HCT116 (cell line): ENCODE measurements at places on chromosomes 7 and 10.

GRCh38 chr10:91593366-91593765 is 39.5 kb downstream of the PPP1R3C start:
- no peak for DNase-seq

- no peak for DNase-seq
Observed at GRCh38 chr7:5283421-5284303, 919 bp downstream of the SLC29A4 start.

DNA sequence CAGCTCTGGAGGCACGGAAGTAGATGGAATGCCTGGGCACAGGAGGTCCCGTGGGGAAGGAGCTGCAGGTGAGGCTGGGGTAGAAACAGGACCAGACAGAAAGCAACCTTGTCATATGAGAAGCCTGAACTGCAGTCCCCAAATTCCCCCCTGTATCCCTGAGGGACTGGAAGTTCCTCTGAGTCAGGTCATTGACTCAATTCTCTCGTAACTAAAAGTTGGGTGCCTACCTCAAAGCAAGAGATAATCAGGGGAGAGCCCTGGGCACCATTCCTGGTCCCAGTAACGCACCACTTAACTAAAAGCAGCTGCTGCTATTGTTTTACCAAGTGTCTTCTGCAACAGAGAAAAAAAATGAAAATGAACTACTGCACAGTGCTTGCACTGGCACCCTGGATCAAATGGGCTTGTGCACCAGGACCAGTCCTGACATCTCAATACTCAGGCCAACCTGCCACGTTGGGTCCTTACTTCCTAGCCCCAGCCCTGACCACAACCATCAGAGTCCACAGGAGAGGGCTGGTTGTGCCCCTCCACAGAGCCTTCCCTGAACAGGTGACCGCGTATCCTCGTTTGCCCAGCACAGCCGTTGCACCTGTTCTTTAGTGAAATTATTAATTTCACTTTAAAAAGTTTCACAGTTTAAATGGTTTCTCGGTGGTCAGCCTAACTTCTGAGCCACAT is 79.3 kb downstream of the GRID1 start:
- no peak for DNase-seq

- no peak for DNase-seq
Observed at GRCh38 chr7:519484-520390, at the start of gene PDGFA. PDGFA (minus strand) TSS chr7:519846; CDS start chr7:519001, 845 bp downstream.

DNA sequence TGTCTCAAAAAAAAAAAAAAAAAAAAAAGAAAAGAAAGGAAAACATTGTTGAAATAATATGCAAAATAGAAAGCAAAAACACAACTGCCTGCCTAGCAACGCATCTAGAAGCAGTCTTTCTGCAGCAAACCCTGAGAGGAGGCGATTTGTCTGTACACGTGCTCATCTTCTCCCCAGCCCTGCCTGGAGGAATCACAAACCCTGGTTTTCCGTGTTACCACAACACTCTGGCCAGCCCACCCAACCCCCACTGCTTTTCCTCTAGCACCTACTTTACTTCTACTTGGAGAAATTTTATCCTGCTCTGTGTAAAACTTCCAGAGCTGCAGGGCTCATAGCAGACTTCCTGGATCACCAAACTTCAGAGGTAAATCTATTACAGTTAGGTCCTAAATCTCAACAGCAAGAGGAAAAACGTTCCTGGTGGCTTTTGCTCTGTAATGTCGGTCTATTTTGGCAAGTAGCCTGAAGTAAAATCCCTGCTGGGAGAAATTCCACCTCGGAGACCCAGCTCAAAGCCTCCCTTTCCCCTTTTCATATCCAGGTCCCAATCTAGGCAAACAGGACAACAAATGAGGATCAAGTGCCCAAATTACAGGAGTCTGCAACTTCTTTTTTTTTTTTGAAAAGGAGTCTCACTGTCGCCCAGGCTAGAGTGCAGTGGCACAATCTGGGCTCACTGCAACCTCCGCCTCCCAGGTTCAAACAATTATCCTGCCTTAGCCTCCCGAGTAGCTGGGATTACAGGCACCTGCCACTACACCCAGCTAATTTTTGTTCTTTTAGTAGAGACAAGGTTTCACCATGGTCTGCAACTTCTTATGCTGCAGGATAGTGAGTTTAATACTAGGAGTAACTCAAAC is 91.6 kb downstream of the DNMBP start:
- DNase-seq: no peak

DNA sequence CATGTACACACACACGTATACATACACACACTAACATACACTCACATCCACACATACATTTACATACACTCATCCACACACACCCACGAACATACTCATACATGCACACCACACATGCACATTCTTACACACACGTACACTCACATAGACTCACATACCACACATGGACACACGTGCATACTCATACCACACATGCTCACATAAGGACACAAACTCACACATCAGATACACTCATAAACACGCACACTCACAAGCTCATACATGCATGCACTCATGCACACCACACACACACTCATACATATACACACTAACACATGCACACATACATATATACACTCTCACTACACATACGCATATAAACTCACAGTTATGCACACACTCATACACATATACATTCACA is 1.2 kb upstream of the CALN1 start:
- no peak for DNase-seq

DNA sequence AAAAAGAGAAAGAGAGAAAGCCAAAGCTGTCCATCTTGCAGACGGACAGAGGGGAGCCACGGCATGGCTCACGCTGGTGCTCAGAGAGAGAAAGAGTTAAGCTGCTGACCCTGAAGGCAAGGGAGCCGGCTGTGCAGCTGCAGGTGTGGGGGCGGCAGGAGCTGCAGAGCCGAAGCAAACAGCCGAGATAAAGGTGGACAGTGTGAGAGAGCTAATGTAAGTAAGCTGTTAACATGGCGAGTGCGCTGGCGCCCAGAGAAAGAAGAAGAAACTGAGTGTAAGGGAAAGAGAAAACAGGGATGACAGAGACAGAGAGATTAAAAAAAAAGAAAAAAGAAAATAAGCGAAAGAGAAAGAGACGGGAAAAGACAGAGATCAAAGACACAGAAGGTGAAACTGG is 18.2 kb downstream of the COL17A1 start:
- DNase-seq: no peak

DNA sequence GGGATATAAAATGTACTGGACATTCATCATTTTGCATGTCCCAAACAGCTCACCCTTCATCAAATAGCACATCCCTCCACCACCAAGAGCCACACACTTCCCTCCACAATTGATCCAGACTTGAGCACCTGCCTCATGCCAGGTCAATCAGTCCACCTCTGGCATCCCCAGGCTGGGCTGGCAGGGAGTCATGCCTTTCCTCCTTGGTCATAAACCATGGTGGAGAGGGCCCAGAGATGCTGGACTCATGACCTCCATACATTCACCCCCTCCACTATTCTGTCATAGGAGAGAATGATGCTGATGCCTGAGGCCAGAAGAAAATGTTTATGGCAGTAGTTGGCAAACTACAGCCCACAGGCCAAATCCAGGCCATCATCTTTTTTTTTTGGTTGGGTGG is 16.1 kb upstream of the GDF10 start:
- no peak for DNase-seq

- no peak for DNase-seq
Observed at GRCh38 chr7:115844857-115845256, 185.7 kb downstream of the TFEC start.

GRCh38 chr10:35552650-35553342 is 52.3 kb upstream of the GJD4 start:
- DNase-seq: no peak

- peak; percentile 41 for DNase-seq
Observed at GRCh38 chr10:23157691-23158369, 34.3 kb upstream of the PTF1A start.

DNA sequence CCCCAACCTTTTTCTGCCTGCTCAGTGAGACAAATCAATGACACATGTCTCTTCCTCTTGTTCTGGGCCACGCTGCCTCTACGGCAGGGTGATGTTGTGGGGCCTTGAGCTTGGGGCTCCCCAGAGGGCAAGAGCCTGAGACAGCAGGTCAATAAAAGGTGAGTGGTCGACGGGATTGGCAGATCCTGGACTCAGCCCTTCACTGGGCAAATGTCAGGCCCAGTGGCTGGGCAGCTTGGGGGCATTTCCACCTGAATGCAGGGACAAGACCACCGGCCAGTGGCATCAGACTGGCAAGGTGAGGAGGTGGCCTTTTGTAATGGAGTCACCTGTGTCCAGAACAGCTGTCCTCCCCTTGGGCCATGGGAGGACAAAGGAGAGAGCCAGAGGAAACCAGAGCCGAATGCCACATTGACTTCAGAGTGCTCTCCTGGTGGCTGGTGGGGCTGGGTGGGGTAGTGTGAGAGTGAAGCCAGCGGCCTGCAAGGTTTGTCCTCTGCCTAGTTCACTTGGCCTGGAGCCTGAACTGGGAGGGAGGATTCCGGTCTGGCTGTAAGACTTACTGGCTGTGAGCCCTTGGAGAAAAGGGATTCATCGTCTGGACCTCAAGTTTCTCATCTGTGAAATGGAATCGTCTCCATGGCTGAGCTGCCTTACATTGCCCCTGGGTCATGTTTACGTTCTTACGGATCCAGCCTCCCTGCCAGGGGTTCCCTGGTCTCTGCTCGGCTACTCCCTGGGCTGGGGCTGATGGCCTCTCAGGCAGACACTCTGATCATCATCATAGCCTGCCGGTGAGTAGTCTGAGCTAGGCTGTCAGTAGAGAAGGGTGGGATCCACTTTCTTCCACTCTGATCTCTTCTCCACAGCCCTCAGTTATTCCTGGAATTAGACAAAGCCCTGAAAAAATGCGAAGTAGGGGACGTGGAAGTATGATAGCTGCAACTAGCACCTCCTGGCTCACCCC is 25.4 kb upstream of the CRHR2 start:
- DNase-seq: no peak

DNA sequence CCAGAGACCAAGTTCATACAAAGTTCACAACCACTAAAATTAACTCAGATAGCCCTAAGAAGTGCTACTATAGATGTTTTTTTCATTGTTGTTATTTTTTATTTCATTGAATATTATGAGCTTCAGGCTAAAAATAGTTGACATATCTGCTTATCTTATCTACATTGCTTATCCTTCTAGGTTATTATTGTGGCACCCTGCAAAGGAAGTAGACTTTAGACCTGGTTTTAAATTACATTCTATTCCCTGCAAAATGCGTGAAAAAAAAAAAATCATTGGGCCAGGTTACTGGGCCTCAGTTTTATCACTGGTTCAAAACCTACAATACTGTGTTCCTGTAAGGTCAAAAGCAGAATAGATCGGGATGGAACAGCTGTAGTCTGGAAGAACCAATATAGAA is 811.0 kb downstream of the GRM8 start:
- no peak for DNase-seq

DNA sequence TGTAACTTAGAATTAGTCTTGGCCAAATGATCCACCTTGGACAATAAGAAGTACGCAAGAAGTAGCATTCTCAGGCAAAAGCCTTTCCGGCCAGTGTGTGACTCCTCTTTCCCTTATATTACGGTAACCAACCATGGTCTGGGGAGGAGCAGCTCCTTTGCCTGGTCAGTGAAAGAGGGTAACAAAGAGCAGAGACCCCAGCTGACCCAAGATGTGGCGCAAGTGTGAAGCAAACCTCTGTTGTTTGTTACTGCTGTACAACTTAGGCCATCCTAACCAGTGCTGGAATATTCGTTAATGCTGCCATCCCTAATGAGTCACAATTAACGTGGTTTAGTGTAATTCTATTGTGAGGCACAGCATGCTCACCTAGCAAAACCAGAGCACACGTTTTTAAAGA is 44.0 kb downstream of the HIPK2 start:
- DNase-seq: no peak

DNA sequence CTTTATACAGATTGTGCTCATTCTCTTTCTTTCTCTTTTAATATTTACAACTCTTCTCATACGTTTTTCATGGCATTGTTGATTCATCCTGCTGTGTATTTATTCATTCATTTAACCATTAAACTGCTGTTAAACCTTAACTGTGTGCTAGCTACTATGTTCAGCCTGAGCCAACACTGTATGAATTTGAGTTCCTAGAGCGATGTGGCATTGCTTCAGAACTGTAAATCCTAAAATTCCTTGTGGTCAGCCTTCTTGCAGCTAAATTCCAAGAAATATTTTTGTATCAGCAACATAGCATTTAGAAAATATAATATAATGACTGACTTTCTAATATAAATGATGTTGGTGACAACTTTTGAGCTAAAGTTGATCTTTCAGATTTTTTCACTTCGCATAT is 184.7 kb upstream of the FZD1 start:
- no peak for DNase-seq

GRCh38 chr7:43038254-43038653 is 74.2 kb upstream of the HECW1 start:
- DNase-seq: no peak
